ENCODE measurements at places on chromosomes 16 and 17. TPM values are rescaled to one million over a fixed set of nuclear protein-coding genes. Genes with fewer than 3 reads are reported as not detected.

C16orf89 gene
- 5.9 TPM for total RNA-seq

KRTAP4-5 gene
- not detected for total RNA-seq

ACSM2B gene
- not detected for total RNA-seq

KCNH6 gene
- not detected for total RNA-seq

ARL2BP gene
- total RNA-seq: 57.8 TPM

TEX19 gene
- total RNA-seq: not detected

SEPTIN12 gene
- not detected for total RNA-seq

ATP6V0A1 gene
- 25.6 TPM for total RNA-seq

ST6GALNAC2 gene
- 4.3 TPM for total RNA-seq

SOX9 gene
- 15.0 TPM for total RNA-seq

HS3ST4 gene
- total RNA-seq: not detected

VASN gene
- total RNA-seq: 5.5 TPM

KRT31 gene
- not detected for total RNA-seq

KRTAP3-1 gene
- total RNA-seq: not detected

MYO15B gene
- 43.0 TPM for total RNA-seq

USP10 gene
- 66.7 TPM for total RNA-seq

WNK4 gene
- total RNA-seq: not detected

MOSMO gene
- 12.1 TPM for total RNA-seq

HAS3 gene
- total RNA-seq: 0.27 TPM

BCO1 gene
- not detected for total RNA-seq

MRPS34 gene
- 78.0 TPM for total RNA-seq

TPSG1 gene
- total RNA-seq: not detected

TMEM92 gene
- not detected for total RNA-seq

MT1F gene
- total RNA-seq: 0.85 TPM

DPEP3 gene
- total RNA-seq: not detected

KRTAP4-3 gene
- not detected for total RNA-seq

TMEM235 gene
- not detected for total RNA-seq

LPO gene
- not detected for total RNA-seq

KRT40 gene
- total RNA-seq: not detected

DRC3 gene
- 1.7 TPM for total RNA-seq

RSKR gene
- 6.7 TPM for total RNA-seq

SULT1A1 gene
- 13.7 TPM for total RNA-seq

PITPNM3 gene
- 0.36 TPM for total RNA-seq

TAOK2 gene
- 34.3 TPM for total RNA-seq

CRYM gene
- 147 TPM for total RNA-seq

PCTP gene
- total RNA-seq: 19.6 TPM

MYO15A gene
- 0.25 TPM for total RNA-seq

PRR11 gene
- 1.5 TPM for total RNA-seq

SPNS1 gene
- 16.5 TPM for total RNA-seq

METTL22 gene
- total RNA-seq: 27.3 TPM

ASPHD1 gene
- total RNA-seq: not detected

ARL16 gene
- 9.0 TPM for total RNA-seq

ABCC12 gene
- total RNA-seq: not detected

Data from left ventricle myocardium inferior (tissue), 1 donor.